Suprapubic skin (tissue), 4 donors: ENCODE measurements at places on chromosomes 16 and 17.

DNA sequence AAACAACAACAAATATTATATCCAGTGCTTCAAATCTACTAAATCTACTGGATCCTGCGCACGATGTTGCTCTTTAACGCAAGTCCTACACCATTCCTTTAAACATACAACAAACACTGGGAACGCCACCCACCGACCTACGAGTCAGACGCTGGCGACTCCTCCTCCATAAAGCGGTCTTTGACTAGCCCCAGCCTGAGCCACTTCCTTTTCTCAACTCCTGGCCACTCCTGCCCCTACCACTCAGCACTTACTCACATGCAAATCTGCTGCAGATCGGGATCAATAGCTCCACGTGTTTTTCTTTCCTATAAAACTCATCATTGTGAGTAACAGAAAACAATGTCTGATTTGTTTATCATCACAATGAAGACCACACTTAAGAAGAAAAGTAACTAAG lies 32.8 kb upstream of the MNT start:
- H3K4me1 ChIP-seq = no peaks in the 10 kb centered on the region
- H3K27ac ChIP-seq = no peak overlapping the region
- peaks cover 53% of the 10 kb centered on the region for H3K36me3 ChIP-seq
- no peaks in the 10 kb centered on the region for H3K27me3 ChIP-seq

GRCh38 chr17:17565471-17566339 lies 25.8 kb downstream of the PEMT start:
- H3K27ac ChIP-seq = peak overlapping the region; percentile 48
- peaks cover 69% of the 10 kb centered on the region for H3K4me1 ChIP-seq
- no peaks in the 10 kb centered on the region for H3K36me3 ChIP-seq
- no peaks in the 10 kb centered on the region for H3K27me3 ChIP-seq
- DNase-seq = no peak

DNA sequence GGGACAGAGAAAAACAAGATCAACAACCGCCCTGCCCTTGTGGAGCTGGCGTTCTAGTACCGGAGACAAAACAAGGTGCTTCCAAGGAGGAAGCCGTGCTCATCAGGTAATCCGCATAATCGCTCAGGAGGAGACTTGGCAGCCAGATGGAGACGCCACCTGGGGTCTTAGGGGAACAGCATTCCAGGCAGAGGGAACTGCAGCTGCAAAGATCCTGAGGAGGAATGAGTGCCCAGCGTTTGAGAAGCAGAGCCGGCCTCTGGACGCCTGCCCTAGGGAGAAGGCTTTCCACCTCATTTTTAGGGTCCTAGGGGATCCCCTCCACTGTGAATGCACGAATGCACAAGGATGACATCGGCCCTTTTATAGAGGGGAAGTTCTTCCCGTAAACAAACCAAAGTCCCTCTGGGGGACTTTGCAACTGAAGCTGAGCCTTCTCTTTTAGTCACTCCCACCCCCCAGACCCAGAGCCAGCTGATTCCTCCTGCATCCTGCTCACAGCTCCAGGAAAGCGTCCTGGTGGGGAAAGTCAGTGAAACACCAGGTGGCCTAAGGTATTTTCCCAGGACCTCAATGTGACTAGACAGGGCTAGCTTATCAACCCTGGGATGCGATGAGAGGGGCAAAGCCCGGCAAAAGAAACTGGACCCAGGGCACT lies 13.2 kb upstream of the MPRIP start:
- no peak overlapping the region for H3K27ac ChIP-seq
- H3K4me3 ChIP-seq = no peak overlapping the region
- no peaks in the 10 kb centered on the region for H3K36me3 ChIP-seq
- peaks cover 32% of the 10 kb centered on the region for H3K4me1 ChIP-seq

DNA sequence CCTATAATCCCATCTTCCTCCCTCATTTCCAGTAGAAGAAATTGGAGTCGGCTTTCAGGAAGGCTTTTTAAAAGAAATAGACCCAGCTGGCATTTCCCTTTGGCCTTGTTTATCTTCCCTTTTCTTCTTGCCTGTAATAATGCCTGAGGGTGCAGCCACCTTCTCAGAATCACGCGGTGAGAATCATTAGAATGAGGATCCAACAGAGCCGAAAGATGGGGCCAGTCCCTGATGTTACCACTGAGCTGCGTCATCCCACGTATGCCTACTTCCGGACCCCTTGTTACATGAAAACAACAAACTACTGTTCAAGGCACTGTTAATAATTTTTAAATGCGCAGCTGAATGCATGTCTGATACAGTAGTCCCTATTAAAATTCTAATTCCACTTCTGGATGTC lies 24.1 kb downstream of the SDR42E1 start:
- no peak overlapping the region for H3K27ac ChIP-seq
- DNase-seq = no peak
- H3K4me1 ChIP-seq = no peaks in the 10 kb centered on the region
- H3K36me3 ChIP-seq = no peaks in the 10 kb centered on the region

DNA sequence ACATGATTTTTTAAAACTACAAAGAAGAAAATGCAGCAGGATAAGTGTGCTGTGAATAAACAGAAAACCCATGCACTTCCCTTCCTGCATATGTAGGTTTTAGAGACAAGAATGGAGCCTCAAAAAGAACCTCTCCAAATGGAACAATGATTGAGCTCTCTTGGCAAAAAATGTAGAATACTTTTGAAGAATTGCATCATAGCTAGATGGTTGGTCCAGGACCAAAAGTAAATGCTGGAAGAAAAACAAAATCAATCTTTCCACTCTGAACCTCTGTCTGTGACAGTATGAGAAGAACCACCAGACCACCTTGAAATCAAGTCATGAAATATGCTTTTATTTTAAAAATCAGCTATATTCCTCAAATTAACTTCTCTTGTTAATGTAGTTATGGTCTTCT lies 17.5 kb downstream of the HELZ start:
- no peak for DNase-seq
- no peaks in the 10 kb centered on the region for H3K27me3 ChIP-seq
- no peaks in the 10 kb centered on the region for H3K4me1 ChIP-seq
- no peak overlapping the region for H3K27ac ChIP-seq

DNA sequence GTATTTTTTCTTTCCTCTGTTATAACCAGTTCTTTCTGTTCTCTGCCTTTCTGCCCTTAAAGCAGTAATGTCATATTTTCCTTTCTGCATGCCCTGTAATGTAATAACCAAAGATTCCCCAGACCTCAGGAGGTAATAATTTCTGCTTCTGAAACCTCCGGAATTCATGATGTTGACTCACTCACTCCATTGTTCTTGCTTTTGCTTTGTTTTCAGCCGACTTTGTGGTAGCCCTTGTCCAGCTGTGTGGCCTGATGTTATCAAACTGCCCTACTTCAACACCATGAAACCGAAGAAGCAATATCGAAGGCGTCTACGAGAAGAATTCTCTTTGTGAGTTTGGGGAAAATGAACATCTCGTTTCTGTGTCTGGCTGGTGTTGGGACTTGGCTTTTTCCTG lies 55.9 kb downstream of the CDK12 start:
- H3K27ac ChIP-seq = no peak overlapping the region
- no peaks in the 10 kb centered on the region for H3K27me3 ChIP-seq
- H3K4me3 ChIP-seq = no peak overlapping the region
- no peak for DNase-seq
- H3K4me1 ChIP-seq = no peaks in the 10 kb centered on the region
- peaks cover 88% of the 10 kb centered on the region for H3K36me3 ChIP-seq

DNA sequence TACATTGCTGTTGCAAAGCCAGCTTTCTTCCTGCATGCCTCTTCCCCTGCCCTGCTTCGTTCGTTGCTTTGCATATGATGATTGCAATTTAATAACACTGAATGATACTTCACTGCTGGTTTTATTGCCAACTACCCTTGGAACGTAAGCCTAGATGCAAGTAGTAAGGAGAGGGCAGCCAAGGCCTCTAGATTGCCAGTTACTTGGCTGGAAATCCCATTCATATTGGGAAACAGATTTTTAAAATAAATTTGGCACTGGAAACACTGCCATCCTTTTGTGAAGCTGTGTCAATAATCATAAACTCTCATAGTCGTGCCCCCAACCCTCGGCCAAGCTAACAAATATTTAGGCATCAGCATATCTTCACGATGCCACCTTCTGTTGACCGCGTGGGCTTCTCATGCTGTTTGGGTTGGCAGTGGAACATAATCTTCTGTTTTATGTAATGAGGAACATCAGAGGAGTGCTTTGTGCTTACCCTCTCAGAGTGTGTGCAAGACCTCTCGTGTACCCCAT lies 86.5 kb downstream of the MAP2K6 start:
- no peaks in the 10 kb centered on the region for H3K27me3 ChIP-seq
- no peaks in the 10 kb centered on the region for H3K36me3 ChIP-seq
- DNase-seq = no peak
- peak overlapping the region; percentile 32 for H3K27ac ChIP-seq
- H3K4me3 ChIP-seq = peak overlapping the region; percentile 15

DNA sequence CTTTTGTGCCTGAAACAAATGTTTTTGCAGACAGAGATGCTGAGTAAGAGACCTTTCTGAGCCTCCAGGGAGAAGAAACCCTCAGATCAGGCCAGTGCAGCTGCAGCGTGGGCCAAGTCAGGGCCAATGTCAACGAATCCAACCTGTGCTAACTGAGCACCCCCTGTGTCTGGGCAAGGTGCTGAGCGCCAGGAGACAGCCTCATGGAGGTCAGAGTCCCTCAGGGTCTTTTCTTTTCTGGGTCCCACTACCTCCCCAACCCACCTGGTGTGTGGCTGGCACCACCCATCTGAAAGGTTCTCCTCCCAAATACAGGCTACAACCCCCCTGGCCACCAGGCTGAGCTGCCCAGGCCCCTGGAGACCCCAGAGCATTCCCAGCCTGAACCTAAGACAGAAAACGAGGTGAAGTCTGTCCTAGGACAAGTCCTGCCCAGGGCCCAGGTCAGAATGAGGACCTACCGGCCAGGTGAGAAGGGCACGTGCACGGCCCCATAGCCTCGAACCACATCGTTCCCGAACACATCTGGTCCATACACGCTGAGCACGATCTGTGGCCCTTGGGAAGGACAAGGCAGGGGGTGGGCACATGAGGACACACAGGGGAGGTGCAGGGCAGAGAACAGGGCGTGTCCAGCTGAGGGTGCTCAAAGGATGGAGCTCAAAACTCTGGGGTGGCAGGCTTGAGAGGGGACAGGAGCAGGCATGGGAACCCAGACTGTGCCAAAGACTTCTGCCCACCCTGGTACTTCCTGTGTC lies 15.0 kb downstream of the B9D1 start:
- H3K27me3 ChIP-seq = no peaks in the 10 kb centered on the region
- H3K27ac ChIP-seq = peak overlapping the region; percentile 77
- DNase-seq = peak; percentile 77
- H3K4me1 ChIP-seq = peaks cover 61% of the 10 kb centered on the region
- no peaks in the 10 kb centered on the region for H3K36me3 ChIP-seq

DNA sequence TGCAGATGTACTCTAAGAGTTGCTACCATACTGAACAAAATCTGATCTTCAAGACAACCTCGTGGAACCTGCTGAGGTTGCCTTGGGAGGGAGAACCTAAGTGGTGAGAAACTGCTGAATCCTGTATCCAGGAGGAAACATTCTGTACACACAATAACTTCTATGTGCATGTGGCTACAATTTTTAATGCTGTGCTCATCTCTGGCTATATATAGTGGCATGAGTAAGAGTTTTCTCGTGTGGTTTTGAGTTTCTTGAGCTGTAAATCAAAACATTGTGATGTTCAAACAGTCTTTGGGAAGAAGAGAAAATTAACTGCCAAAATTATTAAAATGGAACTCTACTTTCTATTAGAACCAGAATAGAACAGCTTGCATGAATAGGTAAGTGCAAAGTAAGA lies 206.8 kb downstream of the CA10 start:
- H3K4me3 ChIP-seq = no peak overlapping the region
- no peaks in the 10 kb centered on the region for H3K27me3 ChIP-seq
- no peak for DNase-seq

GRCh38 chr16:84518804-84519341 lies 14.4 kb upstream of the MEAK7 start:
- no peak for DNase-seq
- no peak overlapping the region for H3K27ac ChIP-seq
- H3K27me3 ChIP-seq = no peaks in the 10 kb centered on the region
- no peaks in the 10 kb centered on the region for H3K4me1 ChIP-seq
- no peaks in the 10 kb centered on the region for H3K36me3 ChIP-seq

DNA sequence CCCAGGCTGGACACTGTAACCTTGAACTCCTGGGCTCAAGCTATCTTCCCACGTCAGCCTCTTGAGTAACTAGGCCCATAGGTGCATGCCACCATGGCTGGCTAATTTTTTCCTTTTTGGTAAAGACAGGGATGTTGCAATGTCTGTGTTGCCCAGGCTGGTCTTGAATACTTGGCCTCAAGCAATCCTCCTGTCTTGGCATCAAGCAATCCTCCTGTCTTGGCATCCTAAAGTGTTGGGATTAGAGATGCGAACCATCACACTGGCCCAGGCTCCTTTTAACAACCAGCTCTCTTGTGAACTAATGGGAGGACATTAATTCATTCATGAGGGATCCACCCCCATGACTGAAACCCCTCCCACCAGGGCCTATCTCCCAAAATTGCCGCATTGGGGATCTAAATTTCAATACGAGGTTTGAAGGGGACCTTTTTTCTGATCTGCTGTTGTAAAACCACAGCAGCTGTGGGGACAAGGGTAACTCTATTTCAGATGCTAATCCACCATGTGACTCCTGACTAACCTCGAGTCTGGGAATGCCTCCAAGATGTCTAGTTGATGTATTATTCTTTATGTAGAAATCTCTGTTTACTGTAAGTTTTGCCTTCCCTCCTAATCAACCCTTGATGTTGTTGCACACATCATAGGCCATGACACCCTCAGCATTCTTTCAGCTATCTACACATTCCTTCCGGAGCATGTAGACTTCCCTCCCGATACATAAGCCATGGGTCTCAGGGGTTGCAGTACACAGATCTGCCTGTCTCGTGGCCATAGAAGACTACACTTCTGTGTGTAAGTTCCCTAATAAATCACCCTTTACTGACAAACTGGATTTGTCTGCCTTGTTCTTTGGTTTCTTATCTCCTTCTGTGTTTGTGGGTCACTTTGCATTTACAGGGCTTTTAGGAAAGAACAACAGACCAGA lies 37.6 kb downstream of the RNF112 start:
- H3K4me3 ChIP-seq = no peak overlapping the region
- no peaks in the 10 kb centered on the region for H3K27me3 ChIP-seq
- peak overlapping the region; percentile 76 for H3K27ac ChIP-seq
- no peak for DNase-seq
- H3K4me1 ChIP-seq = peaks cover 32% of the 10 kb centered on the region

GRCh38 chr16:51034481-51035109 lies 116.5 kb downstream of the SALL1 start:
- H3K4me1 ChIP-seq = no peaks in the 10 kb centered on the region
- H3K36me3 ChIP-seq = no peaks in the 10 kb centered on the region
- no peak overlapping the region for H3K4me3 ChIP-seq
- no peak for DNase-seq
- H3K27ac ChIP-seq = no peak overlapping the region

- H3K27me3 ChIP-seq = no peaks in the 10 kb centered on the region
- no peak for DNase-seq
- H3K36me3 ChIP-seq = no peaks in the 10 kb centered on the region
- no peaks in the 10 kb centered on the region for H3K4me1 ChIP-seq
- H3K4me3 ChIP-seq = no peak overlapping the region
- H3K27ac ChIP-seq = no peak overlapping the region
These were observed 52.0 kb downstream of the MRM3 start for GRCh38 chr17:834136-834535.
